ENCODE measurements at places on chromosomes 3 and 15.
A peak's percentile ranks its signal among the peaks of the same experiment; 100 is the strongest.

DNA sequence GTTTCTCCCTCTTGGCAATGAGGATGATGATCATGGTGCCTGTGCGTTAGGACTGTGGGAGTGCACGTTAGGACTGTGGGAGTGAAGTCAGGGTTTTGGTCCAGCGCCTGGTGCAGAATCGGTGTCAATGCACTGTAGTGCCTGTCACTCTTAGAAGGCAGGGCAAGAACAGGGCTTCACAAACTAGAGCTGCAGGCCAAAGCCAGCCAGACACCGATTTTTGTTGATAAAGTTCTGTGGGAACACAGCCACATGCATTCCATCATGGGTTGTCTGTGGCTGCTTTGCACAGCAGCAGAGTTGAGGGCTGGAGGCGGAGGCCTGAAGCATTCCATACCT, 32.6 kb upstream of the NR2C2 start:
- DNase-seq, result no peak

DNA sequence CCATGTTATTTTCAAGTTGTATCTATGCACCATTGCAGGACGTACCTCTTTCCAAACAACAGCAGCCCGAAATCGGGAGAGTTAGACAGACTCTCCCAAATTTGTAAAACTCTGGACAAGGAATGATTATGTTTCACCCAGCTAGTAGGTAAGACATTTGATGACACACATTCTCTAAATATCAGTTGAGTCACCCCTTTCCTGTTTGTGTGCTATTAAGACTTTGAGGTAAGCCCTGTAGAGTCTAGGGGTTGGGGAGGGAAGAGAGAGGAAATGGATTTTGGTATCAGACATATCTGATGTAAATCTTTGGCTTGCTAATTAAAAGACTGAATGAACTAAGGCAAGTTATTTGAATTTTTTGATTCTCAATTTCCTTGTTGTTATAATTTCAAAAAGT, 999.0 kb downstream of the TUSC7 start:
- DNase-seq, result no peak

- DNase-seq, result no peak
Observed at GRCh38 chr15:72961346-72961745, 90.9 kb upstream of the NEO1 start.

DNA sequence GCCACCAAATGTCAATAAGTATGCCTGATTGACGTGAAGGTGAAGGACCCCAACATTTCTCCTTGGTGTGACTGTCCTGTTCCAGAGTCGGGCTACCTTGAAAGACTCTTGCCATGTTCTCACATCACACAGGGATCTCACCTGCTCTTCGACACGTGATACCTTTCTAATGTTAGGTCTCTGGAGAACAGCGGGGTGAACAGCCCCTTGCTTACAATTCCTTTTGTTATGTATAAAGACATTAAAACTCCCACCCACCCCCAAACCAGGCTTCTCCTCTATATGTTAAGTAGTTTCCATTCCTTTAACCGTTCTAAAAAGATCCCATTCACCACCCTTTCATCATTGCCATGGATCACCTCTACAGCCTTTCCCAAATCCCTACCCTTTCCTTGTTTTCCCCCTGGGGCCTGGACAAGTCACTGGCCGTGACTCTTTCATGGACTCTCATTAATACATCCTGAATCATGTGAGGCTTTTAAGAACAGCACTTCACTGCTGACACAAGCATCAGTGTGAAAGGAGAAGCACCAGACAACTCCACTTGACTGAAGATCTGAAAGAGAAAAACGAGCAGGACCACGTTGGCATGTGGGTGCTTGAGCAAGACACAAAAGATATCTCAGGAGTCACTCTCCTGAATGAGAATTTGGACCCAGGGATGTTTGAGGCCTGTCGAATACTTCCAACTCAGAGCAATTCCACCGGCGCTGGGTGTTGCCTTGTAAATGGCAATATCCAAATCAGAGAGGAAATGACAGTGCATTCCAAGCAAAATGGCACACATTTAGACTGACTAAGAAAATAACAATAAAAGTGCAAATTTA, 115.0 kb downstream of the FOXP1 start:
- no peak for DNase-seq

DNA sequence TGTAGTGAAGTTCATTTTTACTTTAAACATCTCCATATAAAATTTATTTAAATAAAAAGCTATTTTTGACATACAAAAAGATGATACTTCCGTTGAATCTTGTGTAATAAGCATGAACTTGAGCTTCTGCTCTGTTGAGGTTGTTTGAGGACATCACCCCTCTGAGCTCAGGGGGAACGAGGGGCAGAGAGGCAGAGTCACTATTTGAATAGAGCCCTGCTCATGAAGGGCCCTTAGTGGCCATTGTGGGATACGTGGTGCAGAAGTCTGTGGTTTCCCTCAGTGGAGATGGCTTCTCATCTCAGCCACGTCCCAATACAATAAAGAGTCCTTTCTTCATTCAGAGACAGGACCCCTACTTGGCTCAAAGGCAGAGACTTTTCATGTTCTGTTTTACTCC, 10.6 kb downstream of the CEMIP start:
- peak; percentile 32 for DNase-seq

- DNase-seq, result no peak
Observed at GRCh38 chr15:49387471-49387870, 35.6 kb upstream of the FGF7 start.

Data from NCI-H2107 (cell line).